T1000 (cell line): ENCODE measurements at places on chromosomes 2 and 18.

GRCh38 chr2:235860871-235861270 lies 307.3 kb downstream of the GBX2 start:
- no peak for DNase-seq

DNA sequence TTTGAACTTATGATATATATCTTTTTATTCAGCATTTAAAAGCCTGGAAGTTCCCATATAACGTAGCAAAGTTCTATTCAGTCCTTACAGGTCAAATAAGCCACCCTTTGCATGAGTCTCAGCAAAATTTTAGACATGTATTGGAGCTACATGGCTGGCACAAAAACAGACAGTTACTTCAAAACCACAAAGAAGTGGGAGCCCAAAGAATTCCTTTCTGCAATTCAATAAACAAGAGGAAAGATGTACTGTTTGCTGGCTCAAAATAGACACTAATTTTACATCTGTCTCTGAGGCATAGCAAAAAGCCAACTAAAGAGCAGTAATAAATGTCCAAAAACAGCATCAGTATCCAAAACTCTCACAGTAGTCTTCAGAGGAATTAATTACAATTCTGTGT lies 87.0 kb downstream of the ZEB2 start:
- DNase-seq = no peak

- DNase-seq = peak; percentile 16
Measured at GRCh38 chr2:41933585-41934320, 114.1 kb upstream of the PKDCC start.

- no peak for DNase-seq
Measured at GRCh38 chr2:24702800-24703199, 90.4 kb downstream of the PTRHD1 start.

DNA sequence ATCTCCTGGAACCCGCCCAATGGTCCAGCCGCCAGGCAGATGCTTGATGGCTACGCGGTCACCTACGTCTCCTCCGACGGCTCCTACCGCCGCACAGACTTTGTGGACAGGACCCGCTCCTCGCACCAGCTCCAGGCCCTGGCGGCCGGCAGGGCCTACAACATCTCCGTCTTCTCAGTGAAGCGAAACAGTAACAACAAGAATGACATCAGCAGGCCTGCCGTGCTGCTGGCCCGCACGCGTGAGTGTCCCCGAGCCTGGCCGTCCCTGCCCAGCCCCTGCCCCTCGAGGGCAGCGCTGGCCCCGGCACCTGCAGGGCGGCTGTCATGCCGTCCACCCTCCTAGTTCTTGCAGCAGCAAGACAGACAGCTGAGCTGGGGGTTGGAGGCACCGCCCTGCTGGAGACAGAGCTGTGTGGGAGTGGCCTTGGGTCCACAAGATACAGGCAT lies 36.7 kb downstream of the MTERF4 start:
- DNase-seq = no peak

DNA sequence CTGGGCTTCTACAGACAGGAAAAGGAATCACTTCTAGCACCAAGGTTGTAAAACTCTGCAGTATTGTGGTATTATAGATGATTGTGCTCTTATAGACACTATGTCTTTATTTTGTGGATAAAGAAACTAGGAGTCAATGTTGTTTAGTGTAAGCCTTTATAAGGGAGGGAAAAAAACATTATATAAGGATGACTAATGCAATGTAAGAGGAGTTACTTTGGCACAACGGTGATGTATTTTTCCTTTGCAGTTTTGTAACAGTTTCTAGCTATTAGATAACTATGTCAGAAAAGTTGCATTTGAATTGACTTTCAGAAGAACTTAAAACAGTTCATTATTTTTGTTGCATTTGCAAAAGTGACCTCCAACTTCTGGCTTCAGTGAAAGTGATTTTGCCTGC lies 545.4 kb downstream of the CCDC85A start:
- DNase-seq = no peak

GRCh38 chr2:173511357-173511756 lies 156.7 kb downstream of the CDCA7 start:
- no peak for DNase-seq

- DNase-seq = no peak
Measured at GRCh38 chr2:197878792-197879191, 74.4 kb downstream of the PLCL1 start.

DNA sequence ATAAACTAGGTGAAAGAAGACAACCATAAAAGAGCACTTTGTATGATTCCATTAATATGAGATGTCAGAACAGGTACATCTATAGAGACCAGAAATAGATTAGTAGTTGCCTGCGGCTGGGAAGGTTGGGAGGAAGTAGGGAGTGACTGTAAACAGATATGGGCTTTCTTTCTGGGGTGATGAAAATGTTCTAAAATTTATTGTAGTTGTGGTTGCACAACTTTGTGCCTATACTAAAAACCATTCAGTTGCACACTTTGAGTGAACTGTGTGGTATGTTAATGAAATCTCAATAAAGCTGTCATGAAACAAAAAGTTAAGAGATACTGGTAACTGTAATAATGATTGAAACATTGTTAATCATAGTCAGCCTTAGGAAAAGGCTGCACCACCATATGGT lies 152.7 kb upstream of the ALPP start:
- no peak for DNase-seq

GRCh38 chr2:69062307-69062962 lies 49.5 kb downstream of the ANTXR1 start:
- DNase-seq = no peak

GRCh38 chr2:68435615-68436014 lies 31.5 kb downstream of the FBXO48 start:
- no peak for DNase-seq

DNA sequence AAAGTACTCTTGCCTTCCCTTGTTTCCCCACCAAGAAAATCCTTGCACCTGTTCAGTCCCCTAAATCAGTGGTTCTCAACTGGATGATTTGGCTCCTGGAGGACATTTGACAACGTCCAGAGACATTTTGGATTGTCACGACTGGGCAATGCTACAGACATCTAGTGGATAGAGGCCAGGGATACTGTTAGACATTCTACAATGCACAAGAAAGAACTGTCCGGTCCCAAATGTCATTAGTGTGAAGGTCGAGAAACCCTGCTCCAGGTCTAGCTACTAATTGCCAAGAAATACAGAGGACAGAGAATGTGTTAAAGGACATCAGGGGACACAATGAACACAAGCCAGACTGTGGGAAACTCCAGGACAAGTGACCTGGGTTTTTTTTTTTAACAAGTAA lies 60.0 kb downstream of the LRP2 start:
- no peak for DNase-seq

- no peak for DNase-seq
Measured at GRCh38 chr2:4762951-4763376, 929.2 kb upstream of the SOX11 start.

DNA sequence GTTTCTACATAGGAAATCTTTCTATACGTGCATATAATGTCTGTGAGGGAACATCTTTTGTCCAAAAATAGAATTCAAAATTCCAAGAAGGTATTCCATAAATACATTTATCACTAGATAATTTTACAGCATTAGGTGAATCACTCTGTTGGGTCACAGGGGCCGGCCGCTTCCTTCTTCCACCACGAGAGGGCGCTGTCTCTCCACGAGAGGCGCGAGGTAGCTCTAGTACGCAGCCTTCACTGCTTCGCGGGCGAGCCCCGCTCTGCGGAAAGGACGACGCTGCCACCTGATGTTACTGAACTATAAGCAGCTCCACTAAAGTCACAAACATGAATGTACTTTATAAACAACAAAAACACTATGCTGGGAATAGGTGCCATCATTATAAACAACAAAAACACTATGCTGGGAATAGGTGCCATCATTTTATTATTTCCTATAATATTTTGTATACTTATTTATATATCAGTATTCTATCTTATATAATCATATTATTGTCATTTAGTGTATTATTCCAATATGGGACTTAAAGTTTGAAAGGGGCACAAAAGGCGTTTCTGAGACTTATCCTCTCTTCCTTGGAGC lies 69.4 kb upstream of the REV1 start:
- peak; percentile 6 for DNase-seq

DNA sequence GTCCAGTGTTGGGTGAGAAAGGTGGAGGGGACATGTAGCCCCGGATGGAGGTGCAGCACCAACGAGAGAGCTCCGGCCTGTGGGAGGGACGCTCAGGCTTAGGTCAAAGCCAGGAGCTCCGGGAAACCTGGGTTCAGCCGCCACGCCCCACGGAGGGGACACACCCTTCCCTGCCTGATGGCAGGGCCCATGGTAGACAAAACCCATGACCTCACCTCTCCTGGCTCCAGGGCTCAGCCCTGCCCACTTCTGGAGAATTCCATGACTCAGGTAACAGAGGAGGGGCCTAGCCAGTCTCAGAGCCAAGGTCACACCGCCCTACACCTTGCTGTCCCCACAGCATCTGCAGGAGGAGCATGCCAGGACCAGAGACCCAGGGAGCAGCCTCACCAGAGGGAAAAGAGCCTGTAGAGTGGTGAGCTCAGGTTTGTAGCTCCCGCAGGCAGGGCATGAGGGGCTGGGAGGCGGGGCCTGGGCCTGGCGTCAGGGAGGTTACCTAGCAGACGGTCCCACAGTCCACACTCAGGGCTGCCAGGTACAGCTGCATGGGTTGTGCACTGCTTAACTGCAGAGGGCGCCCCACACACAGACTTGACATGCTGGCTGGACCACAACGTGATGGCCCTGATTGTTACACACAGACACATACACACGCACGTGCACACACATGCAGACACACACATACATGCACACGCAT lies 70.8 kb upstream of the SMAD7 start:
- no peak for DNase-seq

DNA sequence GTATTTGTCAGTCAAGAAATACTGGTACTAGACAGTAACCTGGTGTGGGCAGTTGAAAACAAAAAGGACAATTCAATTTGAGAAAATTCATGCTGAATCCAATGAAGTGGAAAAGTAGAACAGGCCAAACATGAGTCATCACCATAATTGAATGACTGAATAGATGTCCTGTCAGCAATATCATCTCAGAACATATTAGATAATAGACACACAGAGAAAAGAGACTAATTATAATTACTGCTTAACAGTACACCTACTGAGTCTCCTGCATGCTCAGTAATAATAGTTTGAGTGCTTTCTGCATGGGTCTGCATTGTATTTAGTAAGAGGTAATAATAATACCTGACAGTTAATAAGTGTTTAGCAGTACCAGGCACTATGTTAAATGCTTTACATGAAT lies 138.6 kb upstream of the ZC3H15 start:
- no peak for DNase-seq

- DNase-seq = no peak
Measured at GRCh38 chr2:216676630-216677029, 18.7 kb downstream of the IGFBP5 start.

- DNase-seq = no peak
Measured at GRCh38 chr2:70523996-70524965, 29.3 kb downstream of the TGFA start.

GRCh38 chr2:95343429-95344214 lies 46.5 kb downstream of the KCNIP3 start:
- DNase-seq = no peak

GRCh38 chr2:100757621-100758394 lies 62.1 kb upstream of the NPAS2 start:
- DNase-seq = peak; percentile 47

DNA sequence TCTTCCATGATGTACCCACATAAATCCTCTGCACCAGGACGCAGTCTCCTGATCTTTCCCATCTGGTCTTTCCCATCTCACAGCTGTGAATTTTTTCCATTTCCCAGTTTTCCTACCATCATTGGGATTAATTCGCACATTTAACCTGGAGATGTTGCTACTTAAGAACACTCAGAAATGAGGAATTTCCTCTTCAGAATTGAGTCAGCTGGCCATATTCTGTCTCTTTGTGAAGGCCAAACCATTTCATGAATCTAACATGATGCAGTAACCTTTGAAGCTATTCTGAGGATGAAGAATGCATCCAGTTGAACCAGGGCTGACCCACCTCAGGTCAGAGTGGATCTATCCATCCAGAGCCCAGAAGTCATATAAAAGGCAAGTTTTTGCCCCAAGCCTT lies 326.8 kb downstream of the SETBP1 start:
- DNase-seq = no peak
